Astrocyte of the spinal cord (primary cell): ENCODE measurements at places on chromosomes 7 and 10.

DNA sequence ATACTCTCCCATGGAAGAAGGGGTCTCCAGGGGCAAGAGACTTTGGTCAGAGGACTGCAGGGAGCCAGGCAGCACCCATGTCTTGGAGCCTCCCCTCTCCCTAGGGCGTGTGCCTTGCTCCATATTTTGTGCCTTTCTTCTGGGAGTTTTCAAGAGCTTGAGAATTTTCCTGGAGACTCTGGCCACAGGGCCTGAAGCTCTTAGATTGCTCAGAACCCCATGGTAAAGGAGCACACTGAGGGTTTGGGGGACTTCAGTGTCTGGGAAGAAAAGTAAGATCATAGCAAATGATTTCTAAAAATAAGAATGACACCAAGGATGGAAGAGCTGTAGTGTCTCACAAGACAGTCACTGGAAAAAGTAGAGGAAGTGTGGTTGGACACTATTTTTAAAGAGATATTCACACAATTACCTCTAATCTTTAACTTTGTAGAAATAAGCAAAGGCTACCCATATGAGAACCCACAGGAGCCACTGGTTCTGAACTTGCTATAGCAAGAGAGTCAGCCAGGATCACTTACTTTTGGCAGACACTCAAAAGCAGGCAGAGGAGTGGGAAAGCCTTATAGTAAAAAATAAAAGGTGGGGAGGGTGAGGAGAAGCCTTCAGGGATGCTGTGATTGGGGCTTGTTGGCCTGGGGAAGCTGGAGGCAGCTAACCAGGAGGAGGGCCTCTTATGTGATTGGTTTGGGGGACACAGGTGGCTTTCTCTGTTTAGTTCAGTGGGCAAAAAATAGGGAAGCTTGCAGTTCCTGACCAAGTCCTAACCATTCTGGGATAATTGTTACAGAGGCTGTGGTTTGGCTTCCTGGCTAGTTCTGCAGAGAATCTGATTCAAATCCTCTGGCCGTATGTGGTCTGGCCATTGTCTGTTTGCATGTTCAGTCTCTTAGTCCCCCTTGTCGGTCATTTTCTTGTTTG is 5.1 kb upstream of the CSGALNACT2 start:
- no peak for DNase-seq

- DNase-seq, result no peak
Measured at GRCh38 chr7:18212308-18212707, 184.7 kb upstream of the PRPS1L1 start.

DNA sequence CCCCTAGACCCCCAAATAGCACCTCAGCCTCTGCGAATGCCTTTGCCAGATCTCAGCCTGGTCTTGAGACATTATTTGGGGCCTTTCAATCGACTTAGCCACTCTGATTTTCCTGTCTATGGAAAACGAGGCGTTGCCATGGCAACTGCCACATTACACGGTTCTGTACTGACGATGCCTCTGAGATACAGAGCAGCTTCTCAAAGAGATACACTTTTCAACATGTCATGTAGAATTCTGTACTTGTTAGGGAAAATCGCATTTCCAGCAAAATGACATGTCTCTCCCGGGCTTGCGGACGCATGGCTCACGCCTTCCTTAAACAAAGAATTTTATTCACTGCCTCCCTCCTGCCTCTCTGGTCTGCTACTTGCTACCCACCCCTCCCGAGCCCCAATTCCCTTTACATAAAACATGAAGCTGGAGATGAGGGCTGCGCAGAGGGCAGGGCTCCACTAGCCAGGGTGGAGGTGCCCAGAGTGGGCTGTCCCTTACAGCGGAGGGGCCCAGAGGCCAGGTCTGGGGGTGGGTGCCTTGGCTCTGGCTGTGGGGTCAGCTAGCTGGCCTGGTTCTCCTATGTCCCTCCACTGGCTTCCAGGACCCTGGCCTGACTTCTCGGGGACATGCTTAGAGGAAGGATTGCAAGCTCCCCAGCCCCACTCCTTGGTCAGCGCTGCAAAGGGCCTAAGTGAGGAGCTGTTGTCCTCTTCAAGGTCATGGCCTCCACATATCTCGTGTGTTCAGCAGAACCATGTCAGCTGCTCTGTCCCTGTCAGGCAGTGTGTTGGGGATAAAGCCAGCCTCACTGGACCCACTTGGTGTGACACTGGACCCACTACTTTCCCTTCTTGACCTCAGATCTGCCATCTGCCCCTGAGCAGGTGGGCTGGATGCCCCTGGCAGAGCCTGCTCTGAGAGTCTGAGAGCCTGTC is 342.5 kb downstream of the RPS24 start:
- no peak for DNase-seq

DNA sequence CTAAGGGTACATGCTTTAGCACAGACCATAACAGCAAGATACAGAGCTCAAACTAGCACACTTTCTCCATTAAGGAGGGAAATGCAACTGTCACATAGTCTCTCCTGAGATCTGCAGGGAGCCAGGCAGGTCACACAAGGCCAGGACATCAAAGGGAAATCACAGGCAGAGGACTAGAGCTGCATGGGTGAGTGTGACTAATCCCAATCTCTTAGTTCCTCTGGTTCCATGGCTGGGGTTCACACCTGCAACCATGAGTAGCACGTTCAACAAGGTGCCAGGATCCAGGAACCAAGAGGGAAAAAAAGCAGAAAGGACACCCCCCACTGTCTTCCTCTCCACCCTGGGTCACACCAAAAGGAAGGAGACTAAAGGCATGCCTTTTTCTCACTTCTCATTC is 296.5 kb upstream of the STEAP1 start:
- DNase-seq, result no peak

GRCh38 chr10:112269266-112269665 is 13.9 kb upstream of the TECTB start:
- DNase-seq, result no peak

- peak; percentile 44 for DNase-seq
Measured at GRCh38 chr7:33722383-33723101, 182.8 kb upstream of the BMPER start.

- no peak for DNase-seq
Measured at GRCh38 chr10:68272833-68273232, 40.9 kb upstream of the ATOH7 start.

DNA sequence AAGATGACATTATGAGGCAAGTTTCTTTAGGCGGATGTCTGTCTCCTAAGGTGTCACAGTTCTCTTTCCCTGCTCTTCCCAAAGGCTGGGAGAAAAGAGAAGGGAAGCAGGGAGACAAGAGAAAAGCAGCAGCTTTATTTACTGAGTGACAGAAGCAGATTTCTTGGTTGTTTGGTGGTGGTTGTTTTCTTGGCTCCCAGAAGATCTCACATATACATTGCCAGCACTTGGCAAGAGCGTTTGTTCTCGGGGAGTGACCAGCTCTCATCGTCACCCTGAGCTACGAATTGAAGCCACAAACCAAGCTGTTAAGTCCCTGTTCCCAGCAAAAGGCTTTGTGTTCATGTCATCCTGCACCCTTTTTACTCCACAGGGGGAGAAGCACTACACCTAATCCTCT is 11.4 kb downstream of the CDHR3 start:
- DNase-seq, result no peak

- DNase-seq, result no peak
Measured at GRCh38 chr10:70228491-70228890, 4.7 kb downstream of the PPA1 start.

DNA sequence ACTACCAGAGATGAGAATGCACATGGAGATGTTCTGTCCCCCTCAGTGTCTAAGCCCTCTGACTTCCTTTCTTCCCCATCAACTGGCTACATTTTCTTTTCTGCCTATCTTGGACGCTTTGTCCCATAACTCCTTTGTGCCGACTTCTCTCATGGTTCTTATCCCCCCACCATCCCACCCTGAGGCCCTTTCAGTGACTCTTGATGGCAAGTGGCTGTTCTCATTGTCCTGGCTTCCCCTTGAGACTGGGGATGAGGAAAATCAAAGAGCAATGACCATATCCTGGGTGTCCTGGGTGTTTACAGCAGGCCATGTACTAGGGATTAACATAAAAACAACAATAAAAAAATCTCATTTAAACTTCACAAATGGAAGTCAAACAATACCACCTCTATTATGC is 18.8 kb upstream of the GGCT start:
- no peak for DNase-seq

DNA sequence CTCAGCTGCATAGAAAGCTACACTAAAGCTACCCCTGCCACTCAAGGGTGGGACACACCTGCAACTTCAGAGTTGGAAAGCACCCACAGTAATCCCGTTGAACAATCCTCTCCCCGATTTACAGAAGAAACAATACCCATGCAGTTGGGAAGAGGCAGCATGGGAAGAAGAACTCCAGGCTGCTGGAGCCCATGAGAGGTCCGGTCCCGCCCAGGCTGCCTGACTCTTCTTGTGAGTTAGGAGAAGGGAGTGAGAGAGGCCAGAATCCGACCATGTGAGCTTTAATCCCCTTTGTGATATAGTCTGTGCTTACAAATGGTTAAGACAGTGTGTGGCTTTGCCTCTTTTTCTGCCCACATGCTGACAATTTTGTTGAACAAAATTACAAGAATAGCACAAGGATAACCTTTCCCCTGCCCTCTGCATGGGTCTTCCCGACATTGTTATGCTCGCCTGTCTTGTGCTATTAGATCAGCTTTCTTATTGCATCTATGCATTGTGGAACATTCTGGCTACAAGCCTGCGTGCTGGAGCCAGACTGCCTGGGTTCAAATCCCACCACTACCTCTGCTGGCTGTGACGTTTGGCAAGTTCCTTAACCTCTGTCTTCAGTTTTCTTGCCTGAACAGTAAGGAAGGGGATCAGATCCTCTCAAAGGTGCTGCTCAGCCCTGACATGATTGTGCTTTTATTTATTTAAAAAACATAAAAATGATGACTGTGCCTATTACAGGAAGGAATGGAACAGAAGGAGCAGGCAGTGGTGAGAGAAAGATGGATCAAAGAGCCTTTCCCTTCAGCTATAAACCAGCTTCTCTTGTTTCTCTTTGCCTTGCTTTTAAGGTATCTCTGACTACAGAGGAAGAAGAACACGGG is 56.0 kb downstream of the BPGM start:
- peak; percentile 82 for DNase-seq

- no peak for DNase-seq
Measured at GRCh38 chr10:17375936-17376584, 78.3 kb downstream of the ST8SIA6 start.

DNA sequence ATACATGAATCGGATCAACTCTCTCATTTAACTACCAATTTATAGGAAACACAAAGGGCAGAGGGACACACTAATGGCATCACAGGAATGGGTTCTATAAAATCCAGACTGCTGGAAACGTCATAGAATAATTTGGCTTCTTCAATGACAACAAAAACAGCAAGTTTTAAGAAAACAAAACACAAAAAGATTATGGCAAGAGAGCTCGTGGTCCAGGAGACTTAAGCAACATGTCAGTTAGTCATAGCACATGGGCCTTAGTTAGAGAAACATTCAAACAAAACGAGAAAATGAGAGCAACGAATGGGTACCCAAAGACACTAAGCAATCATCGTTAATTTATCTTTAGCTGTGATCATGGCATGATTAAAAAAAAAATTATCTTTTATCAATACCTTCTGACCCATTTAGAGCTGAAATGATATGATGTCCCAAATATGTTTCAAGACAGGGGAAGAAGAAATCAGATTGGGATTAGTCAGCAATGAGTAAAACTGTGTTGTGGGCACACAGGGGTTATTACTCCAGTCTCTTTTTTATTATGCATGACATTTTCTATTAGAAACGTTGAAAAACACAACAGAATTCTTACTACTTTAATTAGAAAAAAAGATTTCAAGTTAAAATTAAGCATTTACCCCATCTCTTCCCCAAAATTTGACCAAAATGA is 28.3 kb downstream of the NCAPG2 start:
- peak; percentile 28 for DNase-seq

GRCh38 chr7:16562456-16563220 is 36.0 kb downstream of the LRRC72 start:
- DNase-seq, result no peak

DNA sequence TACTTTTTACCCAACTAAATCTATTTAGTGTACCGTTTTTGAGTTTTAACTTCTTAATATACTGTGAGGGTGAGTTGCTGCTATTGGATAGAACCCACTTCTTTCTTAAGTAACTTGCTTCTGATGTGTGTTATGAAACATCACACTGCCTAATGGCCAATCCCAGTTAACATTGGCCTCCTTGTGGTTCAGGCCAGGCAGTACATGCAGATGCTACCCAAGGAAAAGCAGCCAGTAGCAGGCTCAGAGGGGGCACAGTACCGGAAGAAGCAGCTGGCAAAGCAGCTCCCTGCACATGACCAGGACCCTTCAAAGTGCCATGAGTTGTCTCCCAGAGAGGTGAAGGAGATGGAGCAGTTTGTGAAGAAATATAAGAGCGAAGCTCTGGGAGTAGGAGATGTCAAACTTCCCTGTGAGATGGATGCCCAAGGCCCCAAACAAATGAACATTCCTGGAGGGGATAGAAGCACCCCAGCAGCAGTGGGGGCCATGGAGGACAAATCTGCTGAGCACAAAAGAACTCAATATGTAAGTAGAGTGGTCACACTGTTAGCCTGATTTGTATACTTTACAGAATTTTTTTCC is 39.7 kb downstream of the TES start:
- peak; percentile 53 for DNase-seq

- DNase-seq, result no peak
Measured at GRCh38 chr10:128437786-128438345, 311.6 kb upstream of the MKI67 start.

- no peak for DNase-seq
Measured at GRCh38 chr10:119248681-119249080, 41.3 kb downstream of the GRK5 start.

DNA sequence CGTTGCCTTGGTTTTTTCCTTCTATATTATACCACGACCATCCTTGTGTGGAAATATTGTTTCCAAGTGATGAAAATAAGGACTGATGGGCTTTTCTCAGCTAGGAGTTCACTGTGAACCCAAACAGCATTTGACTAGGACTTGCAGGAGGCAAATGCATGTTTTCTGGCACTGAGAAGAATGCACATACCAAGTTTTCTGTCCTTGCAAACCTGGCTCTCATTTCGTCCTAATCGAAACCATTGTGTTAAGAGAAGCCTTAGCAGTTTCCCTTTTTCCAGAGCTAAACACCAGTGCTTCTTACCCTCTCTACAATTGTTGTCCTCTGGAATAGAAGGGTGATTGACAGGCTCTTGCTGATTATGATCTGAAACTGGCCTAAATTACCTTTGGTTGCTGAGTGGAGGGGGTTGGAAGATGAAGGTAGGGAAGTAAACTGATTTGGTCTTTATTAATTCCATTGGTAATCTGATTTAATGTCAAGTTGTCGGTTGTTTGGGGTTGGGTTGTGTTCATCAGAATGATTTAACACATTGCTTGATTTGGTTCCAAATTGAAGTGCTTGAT is 33.1 kb upstream of the ELMO1 start:
- DNase-seq, result no peak

- DNase-seq, result peak; percentile 87
Measured at GRCh38 chr10:72764151-72764550, 72.2 kb downstream of the MCU start.

DNA sequence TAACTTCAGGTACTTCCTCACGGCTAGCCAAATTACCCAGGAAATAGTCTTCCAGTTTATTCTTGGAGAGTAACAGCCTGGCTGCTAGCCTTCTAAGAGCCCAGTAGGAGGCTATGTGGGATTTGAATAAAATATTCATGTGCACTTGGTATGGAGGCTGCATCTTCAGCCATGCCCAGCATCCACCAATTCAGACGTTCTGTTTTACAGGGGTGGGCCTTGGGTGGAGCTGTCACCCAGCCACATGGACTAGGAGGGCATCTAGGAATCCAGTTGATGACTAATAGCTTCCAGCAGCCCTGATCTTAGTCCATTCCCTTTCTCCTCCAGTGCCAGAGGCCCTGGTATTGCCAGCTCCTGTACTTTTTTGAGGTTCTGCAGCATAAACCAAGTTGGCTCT is 66.3 kb upstream of the ZRANB1 start:
- peak; percentile 27 for DNase-seq
